ENCODE measurements at places on chromosomes 2 and 18. TPM values are rescaled to one million over a fixed set of nuclear protein-coding genes. Genes with fewer than 3 reads are reported as not detected.

The CKAP2L gene
- total RNA-seq: 0.21 TPM

The GALNT1 gene
- total RNA-seq: 50.4 TPM

The CYS1 gene
- 0.10 TPM for total RNA-seq

The CHAC2 gene
- 0.52 TPM for total RNA-seq

The DNAJC5G gene
- not detected for total RNA-seq

The SLC30A3 gene
- not detected for total RNA-seq

The MEMO1 gene
- 41.7 TPM for total RNA-seq

The ALMS1 gene
- total RNA-seq: 30.2 TPM

The ANO7 gene
- 0.10 TPM for total RNA-seq

The APCDD1 gene
- under 0.01 TPM for total RNA-seq

The REG3A gene
- not detected for total RNA-seq

The NTSR2 gene
- total RNA-seq: not detected

The C2orf92 gene
- 4.5 TPM for total RNA-seq

The MDH1B gene
- not detected for total RNA-seq

The ASIC4 gene
- total RNA-seq: not detected

The LAMA1 gene
- total RNA-seq: not detected

The SIX3 gene
- not detected for total RNA-seq

The GKN2 gene
- total RNA-seq: not detected

The POTEJ gene
- total RNA-seq: not detected

The TPGS2 gene
- 35.5 TPM for total RNA-seq

The PAX3 gene
- 0.21 TPM for total RNA-seq

The ANAPC1 gene
- total RNA-seq: 53.3 TPM

The CBLN2 gene
- 0.10 TPM for total RNA-seq

The CRYGC gene
- total RNA-seq: not detected

The CFLAR gene
- 376 TPM for total RNA-seq
